Neural cell (in vitro differentiated cells): ENCODE measurements at places on chromosomes 2 and 18. TPM values are rescaled to one million over a fixed set of nuclear protein-coding genes. Genes with fewer than 3 reads are reported as not detected.

The DNAH6 gene
- 2.1 and 2.5 TPM in 2 replicates for polyA plus RNA-seq

The FBXO36 gene
- polyA plus RNA-seq: 5.4 and 6.3 TPM in 2 replicates

The GALR1 gene
- 0.11 and 0.14 TPM in 2 replicates for polyA plus RNA-seq

The HOXD3 gene
- not detected in 2 replicates for polyA plus RNA-seq

The HJURP gene
- 1.3 and 3.3 TPM in 2 replicates for polyA plus RNA-seq

The OTOS gene
- polyA plus RNA-seq: not detected in 2 replicates

The PTPRN gene
- 66.4 and 82.1 TPM in 2 replicates for polyA plus RNA-seq

The ABCG5 gene
- polyA plus RNA-seq: 0.38 TPM in 1 of 2 replicates, not detected in the other

The COLEC12 gene
- polyA plus RNA-seq: 0.42 and 0.76 TPM in 2 replicates

The RAB6C gene
- polyA plus RNA-seq: 0.18 and 0.52 TPM in 2 replicates

The SEMA4F gene
- 18.2 and 19.2 TPM in 2 replicates for polyA plus RNA-seq

The LRP1B gene
- 11.7 and 12.7 TPM in 2 replicates for polyA plus RNA-seq

The GATA6 gene
- polyA plus RNA-seq: not detected in 2 replicates

The DSG3 gene
- polyA plus RNA-seq: not detected in 2 replicates

The POTEC gene
- polyA plus RNA-seq: not detected in 2 replicates

The CSRNP3 gene
- polyA plus RNA-seq: 62.7 and 66.6 TPM in 2 replicates

The NRP2 gene
- 28.2 and 30.2 TPM in 2 replicates for polyA plus RNA-seq

The NPC1 gene
- 20.9 and 21.7 TPM in 2 replicates for polyA plus RNA-seq

The PDK1 gene
- 10.8 and 19.3 TPM in 2 replicates for polyA plus RNA-seq

The SULT1C3 gene
- polyA plus RNA-seq: not detected in 2 replicates

The IL37 gene
- not detected in 2 replicates for polyA plus RNA-seq

The ADGRF3 gene
- 0.12 and 0.42 TPM in 2 replicates for polyA plus RNA-seq

The KATNAL2 gene
- 1.4 and 2.1 TPM in 2 replicates for polyA plus RNA-seq

The PKDCC gene
- 37.4 and 50.3 TPM in 2 replicates for polyA plus RNA-seq

The LIMS3 gene
- polyA plus RNA-seq: 2.2 and 2.7 TPM in 2 replicates

The BCL11A gene
- 44.0 and 54.2 TPM in 2 replicates for polyA plus RNA-seq

The ARHGEF33 gene
- polyA plus RNA-seq: 1.5 and 2.5 TPM in 2 replicates

The LRRC30 gene
- not detected in 2 replicates for polyA plus RNA-seq

The PLCD4 gene
- polyA plus RNA-seq: 4.9 and 9.3 TPM in 2 replicates

The SKA1 gene
- polyA plus RNA-seq: 0.94 and 0.97 TPM in 2 replicates

The RAB17 gene
- 1.1 TPM in 1 of 2 replicates, not detected in the other for polyA plus RNA-seq

The CRYBA2 gene
- polyA plus RNA-seq: not detected in 2 replicates

The CFC1 gene
- polyA plus RNA-seq: 22.4 and 29.9 TPM in 2 replicates

The POLE4 gene
- polyA plus RNA-seq: 21.4 and 35.9 TPM in 2 replicates

The IL36B gene
- not detected in 2 replicates for polyA plus RNA-seq

The RIT2 gene
- polyA plus RNA-seq: 1.1 and 2.3 TPM in 2 replicates

The SMAD7 gene
- 2.5 and 3.8 TPM in 2 replicates for polyA plus RNA-seq
